CD4-positive, CD25-positive, alpha-beta regulatory T cell (primary cell): ENCODE measurements at places on chromosomes 13 and 19. TPM values are rescaled to one million over a fixed set of nuclear protein-coding genes. Genes with fewer than 3 reads are reported as not detected.

The ZNF763 gene
- 3.2 TPM for total RNA-seq

The ZNF57 gene
- 3.0 TPM for total RNA-seq

DNA sequence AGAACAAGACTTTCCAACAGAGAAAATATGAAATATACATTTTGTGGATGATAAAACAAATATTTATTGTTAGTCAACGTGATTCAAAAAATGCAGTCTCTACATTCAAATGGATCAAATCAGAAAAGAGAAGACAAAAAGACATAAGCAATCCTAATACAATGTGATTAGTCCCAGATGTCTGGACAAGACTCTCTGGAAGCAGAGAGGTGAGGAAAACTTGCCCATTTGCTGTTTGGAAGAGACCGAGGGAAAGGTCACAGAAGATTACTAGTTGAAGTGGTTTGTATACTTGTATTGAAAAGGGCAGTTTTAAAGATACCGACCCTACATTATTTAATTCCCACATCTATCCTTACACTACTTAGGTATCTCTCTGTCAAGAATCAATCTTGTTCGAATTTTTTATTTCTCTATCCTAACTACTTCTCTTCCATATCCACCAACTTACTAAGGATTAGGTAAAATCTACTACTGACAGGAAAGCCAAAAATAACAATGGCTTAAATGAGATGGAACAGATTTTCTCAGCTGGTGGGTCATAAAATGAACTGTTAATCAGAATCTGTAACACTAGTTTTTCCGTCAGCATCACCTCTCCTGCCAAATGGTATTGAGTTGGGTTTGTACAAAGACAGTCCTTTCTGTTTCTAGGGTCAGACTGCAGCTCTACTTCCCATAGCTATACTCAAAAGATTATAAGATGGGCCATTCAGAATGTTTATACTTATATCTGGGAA lies 497.1 kb downstream of the DCT start:
- no peak for DNase-seq

GRCh38 chr13:97921176-97921816 lies 32.2 kb upstream of the IPO5 start:
- DNase-seq: no peak

- DNase-seq: no peak
Observed at GRCh38 chr13:85520445-85520844, 278.8 kb downstream of the SLITRK6 start.

GRCh38 chr13:90447034-90447733 lies 900.3 kb upstream of the MIR17HG start:
- no peak for DNase-seq

- DNase-seq: no peak
Observed at GRCh38 chr13:76934671-76935070, 13.6 kb upstream of the ACOD1 start.
